ENCODE measurements at places on chromosomes 5 and 9.
A peak's percentile ranks its signal among the peaks of the same experiment; 100 is the strongest.

DNA sequence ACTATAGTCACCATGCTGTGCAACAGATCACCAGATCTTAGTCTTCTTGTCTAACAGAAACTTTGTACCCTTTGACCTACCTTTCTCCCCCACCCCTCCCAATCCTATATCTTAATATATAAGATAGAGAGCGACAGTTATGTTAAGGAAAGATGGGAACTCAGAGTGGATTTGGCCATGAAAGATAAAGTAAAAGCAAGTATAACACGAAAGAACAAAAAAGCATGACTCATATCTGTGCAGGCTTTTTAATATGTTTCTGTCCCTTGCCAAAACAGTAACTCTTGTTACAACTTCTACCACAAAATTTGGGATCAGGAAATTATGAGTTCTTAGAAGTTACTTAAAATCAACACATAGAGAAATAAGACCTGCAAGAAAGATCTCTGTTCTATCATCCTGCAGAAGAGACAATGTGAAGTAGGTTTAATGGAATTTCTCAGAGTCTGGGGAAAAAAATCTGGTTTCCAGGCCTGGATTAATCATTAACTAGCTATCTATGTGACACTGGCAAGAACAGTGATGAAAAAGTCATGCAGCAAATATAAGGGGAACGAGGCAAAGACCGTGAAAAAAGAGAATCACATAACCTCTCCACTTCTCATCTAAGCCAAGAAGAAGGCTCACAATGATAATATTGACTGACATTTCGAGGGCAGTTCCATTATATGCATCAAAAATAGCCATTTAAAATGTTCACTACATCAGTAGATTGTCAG, 18.6 kb downstream of the BAAT start:
- DNase-seq, result no peak

- no peak for DNase-seq
Measured at GRCh38 chr9:125484350-125485282, 222.4 kb downstream of the MAPKAP1 start.

DNA sequence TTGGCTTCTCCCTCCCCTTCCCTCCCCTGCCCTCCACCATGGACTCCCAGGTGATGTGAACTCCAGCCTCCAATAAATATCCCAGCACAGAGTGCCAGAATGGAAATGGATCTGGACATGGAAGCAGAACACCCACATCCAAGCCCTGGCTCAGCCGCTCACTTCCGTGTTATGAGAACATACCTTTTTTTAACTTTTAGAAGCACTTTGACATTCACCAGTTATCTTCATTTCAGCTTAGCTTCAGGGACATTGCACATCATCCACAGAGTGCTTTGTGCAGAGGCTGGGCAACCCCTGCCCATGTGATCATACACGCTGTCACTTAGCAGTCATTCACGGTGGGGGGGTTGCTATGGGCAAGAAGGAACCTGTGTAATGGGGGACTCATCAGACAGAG, 9.1 kb downstream of the AFAP1L1 start:
- DNase-seq, result peak; percentile 60

- no peak for DNase-seq
Measured at GRCh38 chr9:109158651-109159050, 8.4 kb downstream of the FRRS1L start.

DNA sequence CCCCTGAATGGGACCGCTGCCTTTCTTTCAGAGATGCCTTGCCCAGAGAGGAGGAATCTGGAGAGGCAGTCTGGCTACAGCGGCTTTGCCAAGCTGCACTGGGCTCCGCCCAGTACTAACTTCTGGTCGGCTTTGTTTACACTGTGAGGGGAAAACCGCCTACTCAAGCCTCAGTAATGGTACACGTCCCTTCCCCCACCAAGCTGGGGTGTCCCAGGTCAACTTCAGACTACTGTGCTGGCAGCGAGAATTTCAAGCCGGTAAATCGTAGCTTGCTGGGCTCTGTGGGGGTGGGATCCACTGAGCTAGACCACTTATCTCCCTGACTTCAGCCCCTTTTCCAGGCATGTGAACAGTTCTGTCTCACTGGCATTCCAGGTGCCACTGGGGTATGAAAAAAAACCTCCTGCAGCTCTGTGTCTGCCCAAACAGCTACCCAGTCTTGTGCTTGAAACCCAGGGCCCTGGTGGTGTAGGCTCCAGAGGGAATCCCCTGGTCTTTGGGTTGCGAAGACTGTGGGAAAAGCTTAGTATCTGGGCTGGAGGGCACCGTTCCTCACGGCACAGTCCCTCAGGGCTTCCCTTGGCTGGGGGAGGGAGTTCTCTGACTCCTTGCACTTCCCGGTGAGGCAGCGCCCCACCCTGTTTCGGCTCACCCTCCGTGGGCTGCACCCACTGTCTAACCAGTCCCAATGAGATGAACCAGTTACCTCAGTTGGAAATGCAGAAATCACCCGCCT, 171.2 kb downstream of the CWC27 start:
- peak; percentile 23 for DNase-seq

DNA sequence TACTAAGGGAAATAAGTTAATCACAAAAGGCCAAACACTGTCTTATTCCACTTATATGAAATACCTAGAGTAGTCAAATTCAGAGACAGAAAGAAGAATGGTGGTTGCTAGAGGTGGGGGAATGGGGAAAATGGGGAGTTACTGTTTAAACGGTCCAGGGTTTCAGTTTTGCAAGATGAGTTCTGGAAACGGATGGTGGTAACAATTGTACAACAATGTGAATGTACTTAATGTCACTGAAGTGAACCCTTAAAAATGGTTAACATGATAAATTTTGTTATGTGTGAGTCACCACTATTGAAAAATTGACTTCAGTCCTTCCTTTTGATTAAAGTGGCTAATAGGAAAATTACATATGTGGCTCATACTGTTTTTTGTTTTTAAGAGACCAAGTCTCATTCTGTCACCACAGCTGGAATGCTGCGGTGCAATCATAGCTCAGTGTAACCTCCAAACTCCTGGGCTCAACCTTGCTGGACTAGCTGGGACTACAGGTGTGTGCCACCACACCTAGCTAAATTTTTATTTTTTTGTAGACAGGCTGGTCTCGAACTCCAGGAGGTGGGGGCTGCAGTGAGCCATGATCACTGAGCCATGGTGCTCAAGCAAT, 8.7 kb downstream of the UBQLN1 start:
- no peak for DNase-seq

- no peak for DNase-seq
Measured at GRCh38 chr9:33153666-33154065, 13.5 kb downstream of the B4GALT1 start.

DNA sequence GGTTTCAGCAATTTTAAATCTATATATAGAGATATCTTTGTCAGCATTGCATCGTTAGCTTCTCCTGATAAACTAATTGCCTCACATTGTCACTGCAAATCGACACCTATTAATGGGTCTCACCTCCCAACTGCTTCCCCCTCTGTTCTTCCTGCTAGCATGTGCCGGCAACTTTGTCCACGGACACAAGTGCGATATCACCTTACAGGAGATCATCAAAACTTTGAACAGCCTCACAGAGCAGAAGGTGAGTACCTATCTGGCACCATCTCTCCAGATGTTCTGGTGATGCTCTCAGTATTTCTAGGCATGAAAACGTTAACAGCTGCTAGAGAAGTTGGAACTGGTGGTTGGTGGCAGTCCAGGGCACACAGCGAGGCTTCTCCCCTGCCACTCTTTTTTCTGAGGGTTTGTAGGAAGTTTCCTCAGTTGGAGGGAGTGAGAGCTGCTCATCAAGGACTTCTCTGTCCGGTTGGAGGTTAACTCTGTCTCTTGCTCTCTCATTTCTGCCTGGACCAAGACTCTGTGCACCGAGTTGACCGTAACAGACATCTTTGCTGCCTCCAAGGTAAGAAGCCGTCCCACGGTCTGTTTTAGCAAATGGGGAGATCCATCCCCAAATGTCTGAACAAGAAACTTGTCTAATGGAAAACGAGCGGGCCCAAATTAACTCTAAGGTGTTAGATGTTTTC, at the start of gene IL4:
TSS of gene IL4 (plus strand) at position 51 of the 692 bp plus-strand sequence. CDS start at position 113, 62 bp downstream.
- DNase-seq, result no peak

DNA sequence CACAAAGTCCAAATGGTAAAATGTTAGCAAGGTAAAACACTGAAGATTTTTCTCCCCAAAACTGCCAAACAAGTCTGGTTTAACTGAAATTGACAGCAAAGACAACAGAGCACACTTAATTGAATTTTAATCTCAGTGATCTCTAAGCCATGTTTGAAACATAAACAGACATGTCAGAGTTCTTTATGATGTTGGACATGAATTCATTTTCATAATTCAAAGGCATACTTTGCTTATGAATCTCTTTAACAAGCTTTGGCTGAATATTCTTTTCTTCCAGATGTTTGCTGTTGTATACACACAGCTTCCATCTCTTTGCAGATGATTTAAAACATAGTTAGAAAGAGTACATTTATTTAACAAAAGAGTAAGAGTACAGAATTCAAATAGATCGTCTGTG, 509.1 kb downstream of the RAB3C start:
- no peak for DNase-seq

DNA sequence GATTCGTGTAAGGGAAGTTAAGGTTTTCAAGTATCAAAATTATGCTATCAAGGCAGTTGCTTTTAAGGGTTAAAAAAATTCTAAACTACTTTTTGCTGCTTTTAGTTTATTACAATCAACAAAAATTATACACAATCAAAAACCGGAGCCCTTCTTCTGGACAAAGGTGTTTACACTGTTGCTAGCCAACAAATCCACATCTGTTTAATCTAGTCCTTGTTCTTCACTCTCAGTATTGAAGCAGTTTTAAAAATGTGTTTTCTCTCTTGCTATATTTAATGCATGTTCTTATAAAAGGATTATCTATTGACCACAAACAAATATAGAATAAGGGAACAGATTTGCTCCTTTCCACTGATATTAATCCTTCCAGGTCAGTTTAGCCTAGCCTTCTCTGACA, 2.5 kb downstream of the FEM1C start:
- no peak for DNase-seq

GRCh38 chr5:160956051-160956450, 104.0 kb upstream of the ATP10B start:
- DNase-seq, result no peak

DNA sequence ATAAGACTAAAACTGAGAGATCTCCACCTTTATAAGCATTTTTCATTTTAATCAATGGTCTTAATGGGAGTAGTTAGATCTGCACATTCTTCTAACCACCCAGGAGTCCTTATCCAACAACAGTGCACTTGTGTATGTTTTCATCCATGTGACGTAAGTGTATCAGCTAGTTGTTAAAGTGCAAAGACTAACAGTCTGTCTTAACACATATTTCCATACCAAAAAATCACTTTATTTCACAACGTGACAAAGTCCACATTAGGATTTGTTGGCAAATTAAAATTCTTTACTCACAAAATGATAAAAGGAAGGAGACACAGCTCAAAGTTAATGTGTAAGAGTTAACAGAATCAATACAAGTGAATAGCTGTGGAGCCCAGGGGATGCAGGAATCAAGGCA, 1.9 kb upstream of the SMC2 start:
- DNase-seq, result no peak

GRCh38 chr9:110170357-110171257, 37.4 kb downstream of the C9orf152 start:
- DNase-seq, result no peak

GRCh38 chr5:135441919-135442318, 5.2 kb downstream of the DCANP1 start:
- DNase-seq, result no peak

- no peak for DNase-seq
Measured at GRCh38 chr9:6922124-6922676, 164.4 kb downstream of the KDM4C start.

DNA sequence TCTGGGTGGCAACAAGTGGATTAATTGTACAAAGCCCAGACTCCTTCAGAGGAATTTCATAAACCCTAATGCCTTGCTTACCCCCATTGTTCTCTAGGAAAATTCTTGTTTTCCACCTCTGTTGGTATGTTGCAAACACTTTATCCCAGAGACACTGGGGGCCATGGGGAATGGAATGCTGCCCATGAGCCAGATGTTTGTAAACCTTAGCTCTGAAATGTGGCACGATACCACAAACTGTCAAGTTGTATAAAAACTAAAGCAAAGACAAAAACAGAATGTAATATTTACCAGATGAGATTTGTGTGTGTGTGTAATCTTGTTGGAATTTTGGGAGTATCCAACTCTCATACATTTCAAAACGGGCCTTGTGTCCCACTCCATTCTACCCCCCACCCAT, 465.0 kb downstream of the EBF1 start:
- DNase-seq, result no peak

DNA sequence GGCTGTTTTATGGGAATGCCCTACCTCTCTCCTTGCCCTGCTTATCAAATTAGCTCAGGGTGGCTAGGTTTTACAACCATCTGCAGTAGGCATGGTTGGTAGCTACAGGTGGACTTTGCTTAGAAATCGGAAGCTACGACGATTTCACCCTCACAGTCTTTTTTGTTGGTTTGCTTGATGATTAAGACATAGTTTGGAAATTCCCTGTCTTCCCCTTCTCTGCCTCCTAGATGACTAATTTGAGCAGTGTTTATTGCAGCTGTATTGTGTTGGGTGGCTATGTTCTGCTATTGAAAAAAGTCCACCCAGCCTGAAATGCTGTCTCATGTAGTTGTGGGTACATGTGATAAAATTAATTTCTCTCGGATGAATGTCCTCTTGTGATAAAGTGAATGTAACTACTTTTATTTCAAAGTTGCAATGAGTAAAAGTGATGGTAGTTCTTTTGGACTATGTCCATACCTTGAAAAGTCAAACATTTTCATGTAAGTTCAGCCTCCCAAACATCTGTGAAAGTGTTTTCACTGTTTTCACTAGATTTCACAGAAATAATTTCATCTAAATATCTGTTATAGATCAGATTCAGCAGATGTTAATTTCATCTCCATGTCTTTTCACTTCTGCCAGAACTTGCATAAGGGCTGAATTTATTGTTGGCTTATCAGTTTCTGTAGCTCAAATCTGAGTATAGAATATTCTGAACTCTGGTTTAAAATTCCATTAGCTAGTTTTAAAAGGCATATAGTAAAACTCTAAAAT, 37.3 kb upstream of the FYB1 start:
- no peak for DNase-seq
